NB4 (cell line): ENCODE measurements at places on chromosomes 3 and 15.

DNA sequence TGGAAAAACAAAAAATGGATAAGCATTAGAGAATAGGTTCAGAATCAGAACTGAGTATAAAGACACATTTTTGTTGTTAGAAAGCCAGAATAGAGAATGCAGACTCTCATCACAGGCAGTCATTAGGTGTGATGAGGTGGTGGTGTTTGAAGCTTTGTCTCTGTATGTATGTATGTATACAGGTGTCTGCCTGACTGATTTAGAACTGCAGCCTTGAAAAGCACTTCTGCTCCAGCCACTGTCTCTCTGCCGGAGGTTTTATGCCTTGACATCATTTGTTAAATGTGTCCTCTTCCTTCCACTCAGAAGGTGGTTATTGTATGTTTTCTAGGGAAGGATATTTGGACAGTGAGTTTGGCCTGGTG lies 80.7 kb upstream of the ZBED2 start:
- DNase-seq = no peak

DNA sequence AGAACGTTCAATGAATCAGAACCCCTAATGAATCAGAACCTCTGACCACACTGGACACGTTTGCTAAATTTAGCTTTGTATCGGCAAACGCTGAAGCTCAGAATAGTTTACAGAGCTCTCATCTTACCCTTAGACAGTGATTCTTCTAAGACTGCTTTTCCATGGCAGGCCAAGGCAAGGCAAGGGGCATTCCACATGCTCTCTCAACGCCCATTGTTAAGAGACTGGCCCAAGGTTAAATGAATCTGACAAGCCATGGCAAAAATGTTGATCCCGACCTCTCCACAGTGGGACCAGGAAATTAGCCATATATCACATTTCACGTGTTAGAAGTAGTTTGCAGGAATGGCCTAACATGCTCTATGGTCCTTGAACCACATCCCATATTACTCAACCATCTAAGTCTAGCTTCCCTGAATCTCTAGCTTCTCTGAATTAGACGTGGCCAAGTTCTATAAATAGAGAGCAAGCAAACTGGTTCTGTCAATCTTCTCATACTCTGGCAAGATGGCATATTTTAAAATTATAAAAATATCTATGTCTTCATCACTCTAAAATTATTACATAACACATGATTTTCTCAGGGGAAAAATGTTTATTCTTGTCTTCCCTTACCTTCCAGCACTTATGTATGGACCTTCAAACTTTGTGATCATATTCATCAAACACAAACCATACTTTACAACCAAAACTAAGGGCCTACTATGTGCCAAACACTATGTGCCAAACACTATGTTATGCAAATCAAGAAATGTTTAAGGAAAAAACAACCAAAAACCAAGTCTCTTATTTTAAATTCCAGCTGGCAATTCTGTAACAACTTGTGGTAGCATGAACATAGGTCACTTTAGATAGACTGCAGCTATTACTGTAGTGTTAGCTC lies 54.3 kb downstream of the AAGAB start:
- DNase-seq = no peak

DNA sequence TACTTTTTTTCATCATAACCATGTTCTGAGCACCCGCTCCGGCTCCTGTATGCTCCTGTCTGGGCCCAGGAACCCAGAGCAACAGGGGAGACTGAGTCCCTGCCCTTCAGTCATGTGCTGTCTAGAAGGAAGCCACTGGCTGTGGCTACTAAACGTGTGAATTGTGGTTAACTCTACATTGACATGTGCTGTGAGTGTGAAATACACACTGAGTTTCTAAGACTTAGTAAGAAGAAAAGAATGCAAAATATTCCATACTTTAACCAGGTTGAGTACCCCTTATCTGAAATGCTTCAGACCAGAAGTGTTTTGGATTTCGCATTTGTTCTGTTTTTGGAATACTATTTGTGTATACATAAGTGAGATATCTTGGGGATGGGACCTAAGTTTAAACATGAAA lies 42.8 kb upstream of the CGNL1 start:
- no peak for DNase-seq

GRCh38 chr15:33068511-33068990 lies 126.0 kb downstream of the FMN1 start:
- DNase-seq = no peak

- no peak for DNase-seq
Measured at GRCh38 chr3:64916937-64917336, 229.1 kb upstream of the ADAMTS9 start.

GRCh38 chr3:69214241-69214640 lies 91.8 kb upstream of the LMOD3 start:
- DNase-seq = no peak

DNA sequence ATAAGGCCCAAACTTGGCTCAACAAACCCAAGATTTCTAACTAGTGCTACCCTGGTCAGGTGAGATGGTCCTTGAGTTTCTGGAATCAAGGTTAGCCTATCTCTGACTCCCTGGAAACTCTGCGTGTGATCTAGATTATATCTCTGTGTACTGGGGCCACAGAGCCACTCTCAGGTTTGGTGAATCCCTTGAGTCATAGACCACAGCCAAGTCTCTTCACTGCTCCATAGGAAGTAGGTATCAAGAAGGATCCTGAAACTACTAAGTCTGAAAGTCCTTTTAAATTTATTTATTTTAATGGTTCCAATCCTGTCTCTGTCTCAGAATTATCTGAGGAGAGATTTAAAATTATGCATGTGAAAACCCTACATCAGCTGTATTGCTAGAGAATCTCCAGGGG lies 99.1 kb downstream of the TUSC7 start:
- DNase-seq = no peak

GRCh38 chr3:27293939-27294338 lies 75.2 kb downstream of the NEK10 start:
- no peak for DNase-seq

GRCh38 chr3:197575362-197575761 lies 19.6 kb upstream of the BDH1 start:
- no peak for DNase-seq
